Cerebellum (tissue), 4 donors: ENCODE measurements at places on chromosomes 16 and 17. TPM values are rescaled to one million over a fixed set of nuclear protein-coding genes. Genes with fewer than 3 reads are reported as not detected.

GRCh38 chr16:11915114-11915643 lies 577 bp downstream of the GSPT1 start:
- peak; percentile 15 for DNase-seq

GRCh38 chr17:19298569-19299213 lies 61.5 kb downstream of the EPN2 start:
- DNase-seq: no peak

GRCh38 chr16:88835383-88835782 lies 21.4 kb downstream of the GALNS start:
- no peak for DNase-seq

- no peak for DNase-seq
These were observed 47.6 kb downstream of the HSD17B2 start for GRCh38 chr16:82082543-82083244.

CDK3 gene
- 2.1 TPM for total RNA-seq

DNA sequence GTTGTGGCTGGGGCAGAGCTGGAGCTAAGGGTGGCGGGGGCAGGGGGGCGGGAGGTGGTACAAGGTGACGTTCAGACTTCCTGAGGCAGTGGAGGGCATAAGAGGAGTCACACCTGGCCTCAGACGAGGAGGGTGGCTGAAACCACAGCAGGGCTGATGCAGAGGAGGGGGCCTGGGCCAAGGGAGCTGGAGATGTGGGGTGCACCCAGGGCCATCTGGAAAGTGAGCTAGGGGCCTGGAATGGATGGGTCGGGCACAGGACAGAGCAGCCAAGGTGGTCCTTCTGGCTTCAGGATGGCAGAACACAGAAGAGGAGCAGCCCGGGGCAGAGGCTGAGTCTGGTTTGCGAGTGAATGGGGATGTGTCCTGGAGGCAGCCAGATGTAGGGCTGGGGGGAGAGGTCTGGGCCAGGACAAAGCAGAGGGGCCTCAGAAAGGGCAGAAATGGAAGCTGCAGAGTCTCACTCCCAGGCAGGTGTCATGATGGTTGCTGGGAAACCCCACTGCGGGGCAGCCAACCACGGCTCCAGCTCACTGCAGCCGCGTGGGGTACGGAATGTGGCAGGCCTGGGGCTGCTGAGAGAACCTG lies 57.6 kb downstream of the PRMT7 start:
- no peak for DNase-seq

DNA sequence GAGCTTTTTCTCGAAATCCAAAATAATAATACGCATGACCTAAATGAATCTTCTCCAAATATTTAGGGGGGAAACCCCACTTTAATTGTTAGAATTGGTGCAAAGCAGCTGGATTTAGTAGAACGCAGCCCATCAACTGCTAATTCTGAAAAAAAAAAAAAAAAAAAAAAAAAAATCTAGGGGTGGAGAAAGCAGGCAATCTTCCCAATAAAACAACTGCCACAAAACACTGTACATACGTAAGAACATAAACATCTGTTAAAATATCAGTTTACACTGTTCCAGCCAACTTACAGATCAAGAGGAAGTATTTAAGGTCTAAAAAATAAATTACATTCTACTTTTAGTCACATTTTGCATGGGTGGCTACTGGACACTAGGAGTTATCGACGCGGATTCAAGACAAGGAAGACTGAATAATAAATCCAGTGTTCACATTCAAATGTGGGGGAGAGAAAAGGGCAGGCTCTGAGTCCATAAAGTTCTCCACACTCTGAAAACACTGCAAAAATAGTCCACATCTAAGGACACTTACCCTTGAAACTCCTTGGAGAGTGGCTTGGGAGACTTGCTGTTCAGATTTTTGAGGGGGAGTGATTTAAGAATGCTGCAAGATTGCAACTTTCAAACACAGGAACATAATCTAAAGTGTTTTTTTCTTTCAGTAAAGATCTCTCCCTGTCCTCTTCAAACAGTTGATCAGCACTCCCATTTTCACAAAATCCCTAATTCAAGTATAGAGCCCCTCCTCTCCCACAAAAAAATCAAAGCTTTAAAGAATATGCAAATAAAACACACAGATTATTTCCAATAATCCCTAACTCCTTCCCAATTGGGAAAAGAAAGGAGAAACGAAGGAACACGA lies 1.3 kb downstream of the APPBP2 start:
- DNase-seq: no peak

GRCh38 chr16:29777576-29778350 lies at the start of gene ZG16:
Gene ZG16 (plus strand): TSS chr16:29778256. CDS start chr16:29779267, 1,011 bp downstream.
- DNase-seq: no peak

- no peak for DNase-seq
These were observed 4.2 kb downstream of the ATP2A3 start for GRCh38 chr17:3959921-3960601.

DNA sequence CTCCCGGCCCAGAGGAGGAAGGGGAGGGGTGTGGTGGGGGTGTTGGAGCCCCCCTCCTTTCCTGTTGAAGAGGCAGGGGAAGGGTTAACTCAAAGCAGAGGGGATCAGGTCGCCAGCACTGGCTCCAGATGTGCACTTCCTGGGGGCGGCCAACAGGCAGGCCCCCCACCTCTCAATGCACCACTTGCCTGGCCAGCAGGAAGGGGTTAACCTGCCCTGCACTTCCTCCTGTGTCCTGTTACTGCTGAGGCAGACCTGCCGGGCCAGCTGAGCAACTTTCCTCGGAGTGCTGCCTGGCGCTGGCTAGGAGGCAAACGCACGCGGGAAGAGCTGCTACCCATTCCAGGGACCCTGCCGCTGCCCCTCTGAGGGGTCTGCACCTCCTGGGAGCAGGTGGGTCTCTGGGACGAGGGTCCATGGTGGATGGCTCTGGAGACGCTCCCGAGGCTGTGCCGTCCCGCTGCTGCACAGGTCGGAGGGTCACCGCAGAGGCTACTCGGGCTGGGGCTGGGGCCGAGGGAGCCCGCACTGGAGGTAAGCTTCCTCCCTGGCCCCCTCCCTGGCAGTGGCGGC lies at the start of gene EPN3:
Gene EPN3, plus strand, starts transcription at position 284 of the 573 bp plus-strand sequence. CDS start 3,822 bp downstream, outside the sequence.
- DNase-seq: no peak

DNA sequence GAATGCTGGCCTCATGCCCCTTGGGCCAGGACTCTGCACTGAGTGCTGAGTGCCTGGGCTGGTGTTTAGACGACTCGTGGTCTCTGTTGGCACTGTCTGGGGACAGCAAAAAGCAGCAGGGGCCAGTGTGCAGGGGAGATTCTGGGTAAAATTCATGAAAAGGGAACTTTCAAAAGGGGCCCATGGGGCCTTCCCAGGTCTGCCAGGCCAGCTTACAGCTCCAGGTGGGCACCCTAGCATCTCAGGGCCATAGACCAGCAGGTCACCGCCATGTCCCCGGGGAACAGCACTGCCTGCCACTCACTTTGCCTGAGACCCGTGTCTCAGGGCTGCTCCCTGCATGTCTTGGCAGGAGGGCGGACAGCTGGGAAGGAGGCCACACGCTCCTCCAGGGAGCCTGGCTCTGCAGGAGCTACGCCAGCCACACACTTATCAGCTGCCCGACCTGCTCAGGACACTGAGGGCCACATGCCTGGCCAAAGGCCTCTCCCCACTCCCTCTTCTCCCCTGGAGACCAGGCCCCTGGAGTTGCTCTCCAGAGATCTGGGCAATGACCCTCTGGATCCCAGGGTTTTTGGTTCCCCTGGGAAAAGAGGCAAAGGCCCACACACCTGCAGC lies 8.8 kb upstream of the FASN start:
- DNase-seq: no peak

- no peak for DNase-seq
These were observed 3.8 kb upstream of the TBKBP1 start for GRCh38 chr17:47690121-47690520.

KRT33A gene
- total RNA-seq: not detected

KCTD2 gene
- total RNA-seq: 31.5 TPM

DNA sequence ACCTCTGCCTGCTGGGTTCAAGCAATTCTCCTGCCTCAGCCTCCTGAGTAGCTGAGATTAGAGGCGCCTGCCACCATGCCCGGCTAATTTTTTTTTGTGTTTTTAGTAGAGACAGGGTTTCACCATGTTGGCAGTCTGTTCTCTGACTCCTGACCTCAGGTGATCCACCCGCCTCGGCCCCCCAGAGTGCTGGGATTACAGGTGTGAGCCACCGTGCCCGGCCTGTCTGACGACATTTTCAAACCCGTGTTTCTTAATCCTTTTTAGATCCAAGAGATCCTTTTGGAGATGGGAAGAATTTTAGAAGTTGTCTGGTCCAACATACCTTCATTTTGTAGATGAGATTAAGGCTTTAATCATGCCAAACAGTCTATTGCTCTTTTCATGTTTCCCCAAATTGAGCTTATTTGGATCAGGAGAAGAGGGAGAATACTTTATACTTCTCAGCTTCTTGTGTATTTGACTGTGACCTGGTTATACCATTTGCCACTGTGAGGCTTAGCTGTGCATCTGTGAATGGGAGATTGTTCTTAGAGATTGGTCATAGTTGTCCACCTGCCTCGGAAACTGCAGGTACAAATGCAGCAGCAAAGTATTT lies 25.8 kb downstream of the USP10 start:
- DNase-seq: no peak

PERCC1 gene
- total RNA-seq: not detected

GRAP gene
- total RNA-seq: 1.9 TPM
